Stimulated activated CD4-positive, alpha-beta T cell treated with anti-CD3 and anti-CD28 coated beads, Interleukin-2, amount 100 ng/mL, for 4 hours (primary cell): ENCODE measurements at places on chromosomes 7 and 10.

DNA sequence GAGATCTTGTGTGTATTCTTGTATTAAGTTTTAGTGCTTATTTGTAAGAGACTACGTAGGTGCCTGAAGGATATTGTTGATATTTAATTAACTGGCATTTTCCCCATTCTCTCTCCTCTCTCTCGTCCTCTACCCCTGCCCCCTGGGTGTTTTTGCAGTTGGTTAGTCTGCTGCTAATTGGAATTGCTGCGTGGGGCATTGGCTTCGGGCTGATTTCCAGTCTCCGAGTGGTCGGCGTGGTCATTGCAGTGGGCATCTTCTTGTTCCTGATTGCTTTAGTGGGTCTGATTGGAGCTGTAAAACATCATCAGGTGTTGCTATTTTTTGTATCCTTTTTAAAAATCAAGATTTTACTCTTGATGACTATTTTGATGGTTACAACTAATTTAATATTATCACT is 22.5 kb downstream of the TSPAN13 start:
- no peak for DNase-seq

DNA sequence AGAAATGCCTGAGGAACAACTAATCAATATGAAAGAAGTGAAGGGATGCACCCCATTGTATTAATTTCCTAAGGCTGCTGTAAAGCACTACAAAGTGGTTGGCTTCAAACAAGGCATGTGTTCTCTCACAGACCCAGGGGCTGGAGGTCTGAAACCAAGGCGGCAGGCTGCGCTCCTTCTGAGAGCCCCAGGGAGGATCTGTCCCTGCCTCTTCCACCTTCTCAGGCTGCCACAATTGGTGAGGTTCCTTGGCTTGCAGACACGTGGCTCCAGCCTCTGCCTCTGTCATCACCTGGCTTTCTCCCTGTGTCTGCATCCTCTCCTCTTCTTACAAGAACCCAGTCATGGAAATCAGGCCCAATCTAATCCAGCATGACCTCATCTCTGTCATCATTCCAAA is 110.1 kb downstream of the TNS3 start:
- DNase-seq, result no peak

GRCh38 chr7:14870394-14870793 is 32.2 kb downstream of the DGKB start:
- DNase-seq, result no peak

DNA sequence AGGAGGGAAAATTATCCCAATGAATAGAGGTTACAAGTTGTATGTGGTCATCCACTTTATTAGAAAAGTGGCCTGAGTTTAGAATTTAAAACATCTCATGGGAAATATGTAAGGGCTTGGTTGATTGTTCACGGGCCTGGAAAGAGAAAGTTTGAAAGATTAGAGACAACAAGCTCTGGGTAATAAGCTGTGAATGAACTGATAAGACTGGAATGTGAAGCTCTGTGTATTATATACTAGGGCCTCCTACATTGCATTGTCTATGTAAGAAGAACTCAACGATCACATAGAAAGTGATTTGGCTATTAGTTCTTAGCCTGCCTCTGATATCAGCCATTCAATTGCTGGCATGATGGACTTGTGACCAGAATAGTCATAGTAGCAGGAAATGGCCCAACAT is 199.2 kb upstream of the MAGI2 start:
- DNase-seq, result no peak

DNA sequence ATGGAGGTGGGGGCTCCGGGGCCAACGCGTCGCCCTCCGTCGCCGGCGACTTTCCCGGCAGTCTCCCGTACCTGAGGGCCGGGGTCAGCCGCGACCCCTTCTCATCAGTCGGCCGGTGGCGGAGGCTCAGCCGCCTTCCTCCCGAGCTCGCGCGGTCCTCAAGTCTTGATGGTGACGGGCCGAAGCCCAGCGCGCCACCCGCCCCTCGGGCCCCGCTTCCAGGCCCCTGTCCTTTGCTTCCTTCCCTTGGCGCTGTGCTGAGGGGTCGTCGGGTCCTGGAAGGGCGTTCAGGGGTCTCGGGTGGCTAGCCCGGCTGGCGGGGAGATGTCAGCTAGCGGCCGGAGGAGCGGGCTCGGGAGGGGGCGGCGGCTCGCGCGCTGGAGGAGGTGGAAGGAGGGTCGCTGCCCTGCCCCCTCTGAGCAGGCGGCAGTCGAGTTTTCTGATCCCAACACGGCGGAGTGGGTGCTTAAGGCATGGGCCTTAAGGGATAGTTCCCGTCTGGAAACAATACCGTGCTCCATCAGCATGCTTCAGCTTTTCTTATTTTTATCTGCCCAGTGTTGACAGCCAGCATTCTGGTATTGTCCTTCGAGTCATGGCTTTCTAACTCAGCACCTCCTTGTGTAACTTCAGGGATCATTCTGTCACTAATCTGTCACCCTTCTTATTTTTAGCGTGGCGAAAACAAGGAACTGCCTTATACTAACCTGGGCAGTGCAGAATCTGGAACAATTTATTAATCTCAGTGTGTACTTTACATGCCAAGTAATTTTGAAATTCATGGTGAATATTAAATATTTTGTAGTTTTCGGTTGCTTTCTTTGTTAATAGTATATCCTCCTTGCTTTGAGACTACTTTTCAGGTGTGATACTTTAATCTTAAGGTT is 748 bp downstream of the PHTF2 start:
- no peak for DNase-seq

DNA sequence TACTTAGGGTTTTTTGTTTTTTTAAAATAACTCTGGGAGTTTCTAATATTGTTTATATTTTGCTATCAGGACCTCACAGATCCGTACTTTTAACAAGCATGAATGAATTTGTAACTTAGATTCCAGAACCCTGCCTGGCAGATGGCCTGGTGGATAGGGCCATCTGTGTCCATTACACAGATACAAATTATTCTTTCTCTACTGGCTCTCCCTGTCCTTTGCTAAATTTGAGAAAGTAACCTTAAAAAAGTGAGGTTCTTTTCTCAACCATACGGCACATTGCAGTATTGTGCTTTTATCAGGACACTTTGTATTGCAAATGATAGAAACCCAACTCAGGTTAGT is 26.6 kb downstream of the LCOR start:
- DNase-seq, result no peak

GRCh38 chr7:110539216-110539615 is 551.7 kb upstream of the LRRN3 start:
- no peak for DNase-seq

DNA sequence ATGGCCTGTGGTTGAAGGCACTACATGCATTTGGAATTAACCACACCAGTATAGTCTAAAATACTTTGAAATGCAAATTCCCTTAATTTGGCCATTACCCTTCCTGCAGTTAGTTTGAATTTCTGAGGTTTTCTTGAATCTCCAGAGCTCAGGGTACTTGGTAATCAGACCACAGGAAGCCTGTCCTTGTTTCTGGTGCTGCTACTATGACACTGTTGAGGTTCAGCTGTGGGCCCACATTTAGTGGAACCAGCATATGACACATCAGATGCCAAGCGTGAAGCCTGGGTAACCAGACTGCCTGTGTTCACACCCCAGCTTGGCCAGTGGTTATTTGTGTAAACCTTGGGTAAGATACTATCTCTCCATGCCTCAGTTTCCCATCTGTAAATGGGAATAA is 124.3 kb downstream of the SNX10 start:
- DNase-seq, result no peak

DNA sequence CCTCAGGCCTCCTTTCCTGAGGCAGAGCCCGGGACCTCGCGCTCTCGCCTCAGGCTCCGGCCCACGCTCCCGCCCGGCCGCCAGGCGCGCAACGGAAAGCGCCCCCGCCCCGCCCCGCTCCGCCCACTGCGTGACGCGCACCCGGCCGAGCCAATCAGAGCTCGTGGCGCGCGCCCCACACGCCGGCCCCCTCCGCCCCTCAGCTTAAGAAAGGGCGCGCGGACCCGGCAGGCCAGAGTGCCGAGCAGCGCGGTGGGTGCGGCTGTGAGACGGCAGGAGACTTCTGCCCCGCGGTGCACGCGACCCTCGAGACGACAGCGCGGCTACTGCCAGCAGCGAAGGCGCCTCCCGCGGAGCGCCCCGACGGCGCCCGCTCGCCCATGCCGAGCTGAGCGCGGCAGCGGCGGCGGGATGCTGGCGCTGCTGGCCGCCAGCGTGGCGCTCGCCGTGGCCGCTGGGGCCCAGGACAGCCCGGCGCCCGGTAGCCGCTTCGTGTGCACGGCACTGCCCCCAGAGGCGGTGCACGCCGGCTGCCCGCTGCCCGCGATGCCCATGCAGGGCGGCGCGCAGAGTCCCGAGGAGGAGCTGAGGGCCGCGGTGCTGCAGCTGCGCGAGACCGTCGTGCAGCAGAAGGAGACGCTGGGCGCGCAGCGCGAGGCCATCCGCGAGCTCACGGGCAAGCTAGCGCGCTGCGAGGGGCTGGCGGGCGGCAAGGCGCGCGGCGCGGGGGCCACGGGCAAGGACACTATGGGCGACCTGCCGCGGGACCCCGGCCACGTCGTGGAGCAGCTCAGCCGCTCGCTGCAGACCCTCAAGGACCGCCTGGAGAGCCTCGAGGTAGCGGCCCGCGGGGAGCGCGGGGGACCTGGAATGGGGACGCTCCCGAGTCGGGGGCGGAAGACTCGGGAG is at the start of gene NPTX2:
NPTX2 (plus strand) TSS at position 235 of the 909 bp plus-strand sequence; CDS start at position 412, 177 bp downstream.
- no peak for DNase-seq

DNA sequence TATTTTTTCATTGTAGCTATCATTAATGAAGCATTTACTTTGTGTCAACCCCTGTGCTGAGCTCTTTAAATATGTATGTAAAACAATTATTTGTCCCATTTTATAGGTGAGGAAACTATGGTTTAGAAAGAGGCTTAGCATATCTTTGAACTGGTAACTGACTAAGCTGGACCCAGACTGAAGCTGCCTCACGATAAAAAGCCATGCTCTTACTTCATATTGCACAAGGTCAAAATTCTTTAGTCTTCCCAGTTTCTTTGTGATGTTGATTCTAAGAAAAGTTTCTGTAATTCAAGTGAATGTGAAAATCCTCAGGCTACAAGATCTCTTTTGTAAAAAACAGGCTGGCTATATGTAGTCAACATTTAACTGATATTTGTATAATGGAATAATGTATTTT is 46.6 kb upstream of the SLC16A12 start:
- no peak for DNase-seq

DNA sequence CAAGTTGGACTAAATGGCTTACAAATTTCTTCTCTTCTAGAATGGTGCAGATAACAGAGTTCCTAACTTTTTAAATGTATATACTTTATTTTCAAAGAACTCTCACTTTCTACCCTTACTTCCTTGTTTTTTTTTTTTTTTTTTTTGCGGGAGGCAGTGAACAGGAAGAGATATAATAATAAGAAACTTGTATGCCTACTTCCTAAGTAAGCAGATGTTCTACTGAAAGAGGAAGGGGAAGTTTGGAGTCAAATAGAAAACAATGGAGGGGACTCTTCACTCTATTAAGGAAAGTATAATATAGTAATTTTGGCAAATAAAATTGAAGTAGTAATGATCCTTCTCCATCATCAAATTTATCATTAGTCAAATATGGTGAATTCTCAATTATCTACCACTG is 754.0 kb downstream of the KCNMA1 start:
- DNase-seq, result no peak

- DNase-seq, result no peak
Measured at GRCh38 chr7:46032353-46032752, 111.3 kb upstream of the IGFBP3 start.

DNA sequence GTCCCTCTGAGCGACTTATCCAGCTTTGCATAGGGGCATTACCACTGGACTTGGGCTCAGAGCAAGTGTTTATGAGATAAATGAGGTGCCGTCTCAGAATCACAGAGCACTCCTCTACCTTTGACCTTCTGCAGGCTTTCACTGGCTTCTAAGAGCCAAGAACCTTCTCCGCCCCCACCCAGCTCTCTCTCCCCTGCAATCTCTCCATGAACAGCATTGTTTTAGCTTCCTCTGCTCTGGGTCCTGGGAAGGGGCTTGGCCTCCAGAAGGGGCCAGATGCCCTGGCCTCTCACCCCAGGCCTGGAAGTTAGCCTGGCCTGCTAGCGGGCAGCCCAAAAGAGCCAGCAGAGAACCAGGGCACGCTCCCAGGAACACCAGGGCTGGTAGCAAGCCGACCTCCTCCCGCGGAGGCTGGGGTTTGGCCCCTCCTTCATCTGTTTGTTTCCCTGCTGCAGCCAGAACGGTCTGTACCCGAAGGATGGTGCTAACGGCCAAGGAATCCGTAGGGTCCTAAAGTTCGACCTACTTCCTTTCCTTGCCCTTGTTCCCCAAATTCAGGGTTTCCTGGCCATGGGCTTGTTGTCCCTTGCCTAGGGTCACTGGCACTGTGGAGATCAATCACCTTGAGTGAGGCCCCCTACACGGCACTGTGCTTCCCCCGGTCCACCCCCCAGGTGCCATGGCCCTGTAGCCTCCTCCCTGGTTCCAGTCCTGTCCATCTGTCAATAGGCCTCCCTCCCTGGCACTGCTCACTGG is 18.7 kb upstream of the DDIT4 start:
- DNase-seq, result no peak

GRCh38 chr10:127278001-127278400 is 81.6 kb upstream of the INSYN2A start:
- no peak for DNase-seq

DNA sequence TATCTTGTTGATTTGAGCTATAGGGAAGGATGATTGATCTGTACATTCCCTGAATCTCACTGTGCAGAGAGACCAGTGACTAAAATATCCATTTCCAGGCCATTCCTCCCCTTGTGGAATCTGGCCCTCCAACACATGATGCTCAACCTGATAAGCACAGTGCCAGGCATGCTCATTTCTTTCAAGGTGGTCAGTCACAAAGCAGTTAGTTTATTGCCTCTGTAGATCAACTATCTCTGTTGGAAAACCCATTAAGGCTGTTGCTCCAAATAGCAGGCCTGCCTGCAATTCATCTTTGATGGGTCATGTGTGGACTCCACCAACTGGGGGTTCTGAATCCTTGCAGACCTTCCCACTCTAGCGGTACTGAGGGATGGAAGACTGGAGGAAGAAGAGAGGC is 168.6 kb upstream of the FOXK1 start:
- DNase-seq, result no peak

DNA sequence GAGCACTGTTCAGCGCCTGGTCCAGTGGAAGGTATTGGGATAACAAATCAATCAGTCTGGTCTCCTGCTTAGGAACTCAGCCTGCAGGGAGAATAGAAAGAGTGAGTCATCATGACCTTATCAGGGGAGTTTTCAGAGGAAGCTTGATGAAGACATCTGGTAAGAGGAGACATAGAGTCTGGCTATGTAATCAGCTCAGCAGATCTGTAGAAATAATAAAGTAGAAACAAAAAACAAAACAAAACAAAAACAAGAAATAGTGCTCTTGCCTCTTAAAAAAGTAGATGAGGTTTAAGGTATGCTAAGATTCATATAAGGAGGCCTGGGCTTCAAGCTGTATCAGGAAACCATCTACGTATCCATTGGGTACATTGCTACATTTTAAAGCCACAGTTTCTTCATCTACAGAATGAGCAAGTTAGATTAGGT is 14.4 kb downstream of the TAS2R41 start:
- DNase-seq, result no peak
